ENCODE measurements at places on chromosomes 6 and 20.

DNA sequence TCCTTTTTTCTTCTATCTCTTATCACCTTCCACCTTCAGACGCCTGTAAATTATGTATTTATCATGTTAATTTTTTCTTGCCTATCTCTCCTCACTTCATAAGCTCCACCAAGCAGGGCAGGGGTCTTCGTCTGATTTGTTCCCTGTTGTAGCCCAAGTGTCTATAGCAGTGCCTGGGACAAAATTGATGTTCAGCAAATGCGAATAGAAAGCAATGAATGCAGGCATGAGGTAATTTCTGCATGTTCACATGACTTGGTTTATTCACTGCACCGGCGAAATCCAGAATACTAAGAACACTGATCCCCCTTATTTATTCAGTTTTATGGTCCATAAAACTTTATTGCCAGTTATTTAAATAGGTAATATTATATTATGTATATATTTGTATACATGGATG, 162.1 kb downstream of the TBC1D7 start:
- no peak for DNase-seq

- DNase-seq = no peak
These were observed 5.1 kb downstream of the TP53RK start for GRCh38 chr20:46683939-46684750.

- no peak for DNase-seq
These were observed 2.8 kb downstream of the AFDN start for GRCh38 chr6:167829513-167829912.

DNA sequence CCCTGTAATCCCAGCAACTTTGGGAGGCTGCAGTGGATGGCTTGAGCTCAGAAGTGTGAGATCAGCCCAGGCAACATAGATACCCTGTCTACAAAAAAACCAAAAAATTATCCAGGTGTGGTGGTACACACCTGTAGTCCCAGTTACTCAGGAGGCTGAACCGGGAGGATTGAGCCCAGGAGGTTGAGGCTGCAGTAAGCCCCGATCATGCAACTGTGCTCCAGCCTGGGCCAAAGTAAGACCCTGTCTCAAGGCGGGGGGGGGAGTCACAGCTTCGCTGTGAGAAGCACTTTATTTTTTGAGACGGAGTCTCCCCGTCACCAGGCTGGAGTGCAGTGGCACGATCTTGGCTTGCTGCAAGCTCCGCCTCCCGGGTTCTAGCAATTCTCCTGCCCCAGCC, 54.2 kb downstream of the EZR start:
- no peak for DNase-seq

DNA sequence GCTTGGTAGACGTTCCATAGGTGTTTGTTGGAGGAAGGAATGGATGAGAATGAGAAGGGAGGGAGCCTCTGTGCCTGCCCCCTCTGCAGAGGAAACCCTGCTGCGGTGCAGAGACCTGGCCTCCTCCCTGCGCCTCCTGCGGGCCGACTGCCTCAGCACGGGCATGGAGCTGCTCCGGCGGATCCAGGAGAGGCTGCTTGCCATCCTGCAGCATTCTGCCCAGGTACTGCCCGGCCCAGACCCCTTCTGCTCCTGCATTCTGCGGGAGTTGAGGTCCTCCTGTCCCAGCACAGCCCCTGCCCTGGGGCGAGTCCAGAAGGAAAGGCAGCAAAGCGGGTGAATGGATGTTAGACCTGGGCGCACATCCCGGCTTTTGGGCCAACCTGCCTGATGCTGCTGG, 6.1 kb downstream of the DNPH1 start:
- no peak for DNase-seq
